Stimulated activated CD8-positive, alpha-beta memory T cell treated with anti-CD3 and anti-CD28 coated beads, Interleukin-15, amount 100 ng/mL, for 4 hours (primary cell): ENCODE measurements at places on chromosomes 7 and 10.

DNA sequence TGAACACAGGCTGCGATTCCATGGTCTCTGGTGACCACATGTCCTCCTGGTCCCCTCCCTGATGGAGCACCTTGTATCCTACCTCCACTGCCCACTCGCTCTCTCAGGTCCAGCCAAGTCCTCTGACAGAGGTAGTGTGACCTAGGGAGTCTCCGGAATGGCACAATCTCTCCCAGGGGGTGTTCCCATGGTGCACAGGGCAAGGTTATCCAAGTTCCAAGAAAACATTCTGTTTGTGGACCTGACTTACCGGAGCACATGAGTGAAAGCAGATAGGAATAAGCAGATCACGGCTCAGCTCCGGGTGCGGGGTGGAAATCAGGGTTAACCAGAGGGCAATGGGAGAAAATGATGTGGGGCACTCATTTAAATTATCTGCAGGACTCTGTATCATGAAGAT, 45.8 kb upstream of the INSIG1 start:
- no peak for DNase-seq

DNA sequence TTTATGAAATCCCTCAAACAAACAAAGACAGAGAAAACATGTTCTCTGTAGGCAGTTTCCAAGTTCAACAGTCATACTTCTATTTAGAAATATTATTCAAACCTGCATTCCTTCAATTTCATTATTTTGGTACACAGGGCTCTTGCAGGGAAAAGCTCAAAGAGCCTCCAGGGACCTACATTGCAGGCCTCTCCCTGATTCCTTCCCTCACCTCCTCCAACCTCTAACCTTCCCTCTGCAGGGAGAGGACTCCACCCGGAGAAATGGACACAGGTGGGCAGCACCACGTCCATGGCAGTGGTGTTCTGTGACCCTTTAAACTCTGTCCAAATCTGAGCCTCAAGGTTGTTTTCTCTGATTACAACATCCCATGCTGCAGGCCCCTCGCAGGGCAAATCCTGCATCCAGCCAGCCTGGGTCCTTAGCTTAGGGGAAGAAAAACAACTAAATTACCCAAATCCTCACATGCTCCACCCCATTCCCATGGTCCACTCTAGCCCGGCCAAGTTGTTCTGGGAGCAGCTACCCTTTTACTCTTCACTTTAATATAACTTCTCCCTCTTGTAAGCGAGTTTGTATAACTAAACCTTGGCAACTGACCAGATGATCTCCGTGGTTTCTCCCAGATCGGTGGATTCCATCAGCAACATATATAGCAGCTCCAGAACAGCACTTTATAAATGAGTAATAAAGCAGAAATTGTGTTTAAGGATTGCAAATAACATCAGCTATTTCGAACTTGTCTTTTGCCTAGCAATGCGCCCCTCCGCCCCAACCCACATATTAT, 129.8 kb downstream of the CUBN start:
- DNase-seq, result no peak

DNA sequence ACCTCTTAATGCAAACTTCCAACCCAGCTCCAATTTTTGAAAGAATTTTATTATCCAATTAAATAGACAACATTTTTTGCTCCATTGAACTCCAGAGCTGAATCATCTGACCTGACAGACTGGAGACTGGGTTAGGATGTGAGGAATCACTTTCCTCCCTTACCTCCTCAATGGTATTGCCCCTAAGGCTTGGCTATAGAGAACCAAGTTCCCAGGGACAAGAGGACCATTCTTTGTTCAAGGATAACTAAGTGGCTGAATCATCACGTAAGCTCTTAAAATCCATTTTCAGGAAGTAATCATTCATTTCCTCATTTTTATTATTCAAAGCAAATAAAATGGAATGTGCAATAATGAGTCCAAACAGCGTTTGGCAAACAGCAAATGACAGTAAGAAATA, 335.1 kb downstream of the GATA3 start:
- DNase-seq, result no peak

GRCh38 chr7:83559887-83560286, 89.1 kb downstream of the SEMA3E start:
- no peak for DNase-seq

DNA sequence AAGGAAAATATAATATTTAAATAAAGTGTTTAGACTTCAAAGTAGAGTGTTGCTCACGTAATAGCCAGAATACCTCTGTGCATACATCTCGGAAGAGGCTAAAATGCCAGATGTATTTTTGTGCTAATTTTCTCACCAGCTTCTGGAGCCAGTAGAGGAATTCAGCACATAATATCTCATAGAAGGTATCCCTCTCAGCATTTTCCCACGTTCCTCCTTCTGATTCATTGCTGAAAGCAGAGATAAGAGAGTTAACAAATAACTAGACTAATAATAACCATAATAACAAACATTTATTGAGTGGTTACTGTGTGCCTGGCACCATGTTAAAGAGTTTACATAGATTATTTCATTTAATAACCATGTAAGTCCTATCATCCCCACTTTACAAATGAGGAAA, 123.6 kb downstream of the VTI1A start:
- DNase-seq, result no peak

DNA sequence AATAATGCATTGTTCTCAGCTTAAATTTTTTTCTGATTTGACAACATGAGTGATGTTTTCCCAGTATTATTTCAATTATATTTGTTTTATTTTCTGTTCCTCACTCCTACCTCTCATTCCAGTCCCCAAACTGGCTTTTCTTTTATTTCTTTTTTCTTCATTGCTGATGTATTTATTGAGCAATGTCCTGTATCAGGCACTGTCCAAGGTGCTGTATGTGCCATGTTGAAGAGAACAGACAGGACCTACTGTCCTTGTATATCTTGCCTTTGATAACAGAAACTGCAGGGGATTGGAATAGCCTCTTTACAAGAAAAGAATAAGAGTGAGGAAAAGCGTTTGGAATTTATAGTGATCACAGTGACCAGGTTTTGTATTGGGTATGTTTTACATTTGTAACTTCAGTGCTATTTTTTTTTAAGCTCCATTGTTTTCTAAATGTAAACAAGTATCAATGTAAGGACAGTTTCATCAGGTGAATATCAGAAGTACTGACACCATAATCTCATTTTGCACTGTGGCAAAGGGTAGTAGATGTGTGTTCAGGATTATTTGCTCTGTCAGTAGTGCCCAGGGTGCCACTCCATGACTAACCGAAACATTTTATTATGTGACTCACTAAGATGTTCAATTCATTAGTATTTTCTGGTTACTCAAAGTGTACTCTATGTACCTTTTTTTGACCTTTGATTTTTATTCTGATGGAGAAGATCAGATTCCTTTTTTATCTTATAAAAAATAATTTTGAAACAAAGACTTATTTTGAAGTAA, 15.6 kb upstream of the CLDN12 start:
- DNase-seq, result no peak

- peak; percentile 40 for DNase-seq
Measured at GRCh38 chr10:4234661-4235060, 449.7 kb upstream of the KLF6 start.

DNA sequence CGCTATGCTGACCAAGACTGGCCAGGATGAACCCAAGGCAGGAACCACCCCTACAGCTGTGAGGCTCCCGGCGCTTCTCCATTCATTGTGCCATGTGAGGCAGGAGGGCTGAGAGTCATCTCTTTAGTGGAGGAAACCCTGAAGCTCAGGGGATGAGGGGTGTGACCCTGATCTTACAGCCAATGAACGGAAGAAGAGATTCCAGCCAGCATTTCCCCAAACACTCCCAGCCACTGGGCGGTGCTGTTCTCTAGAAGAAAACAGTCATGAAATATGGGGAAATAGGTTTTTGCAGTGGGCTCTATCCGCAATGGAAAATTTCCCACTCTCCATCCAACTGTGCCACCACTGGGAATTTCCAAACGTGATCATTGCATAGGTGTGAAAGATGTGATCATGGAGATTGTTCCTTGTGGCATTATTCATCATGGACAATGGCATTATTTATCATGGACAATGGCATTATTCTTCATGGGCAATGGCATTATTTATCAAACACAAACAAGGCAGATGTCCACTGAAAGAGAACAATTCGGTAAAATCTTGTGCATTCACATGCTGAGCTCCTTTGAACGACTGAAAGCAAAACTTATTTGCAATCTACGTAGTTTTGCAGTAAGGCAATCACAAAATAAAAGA, 14.0 kb upstream of the SLC18A2 start:
- DNase-seq, result no peak

DNA sequence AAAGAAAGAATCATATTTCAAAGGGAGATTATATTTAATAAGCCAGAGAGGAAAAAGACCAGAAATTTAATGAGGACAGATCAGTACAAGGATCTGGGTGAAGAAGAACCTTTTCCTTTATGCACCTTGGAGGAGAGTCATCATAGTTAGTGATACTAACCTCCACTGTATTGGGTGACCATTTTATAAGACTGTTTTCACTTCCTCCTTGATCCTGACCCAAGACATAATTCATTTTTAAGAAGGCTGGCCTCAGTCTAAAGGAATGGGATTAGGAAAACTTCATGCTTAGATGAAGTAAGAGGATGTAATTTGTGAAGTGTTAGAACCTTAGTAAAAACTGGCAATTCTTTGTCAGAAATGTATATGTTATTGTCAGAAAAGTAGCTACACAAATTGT, 68.6 kb downstream of the ADAM22 start:
- DNase-seq, result no peak
